T-helper 17 cell (primary cell): ENCODE measurements at places on chromosomes 7 and 10.

- DNase-seq, result no peak
Observed at GRCh38 chr7:29888006-29888405, 81.7 kb downstream of the WIPF3 start.

GRCh38 chr7:134886353-134887057, 99.8 kb upstream of the AGBL3 start:
- DNase-seq, result no peak

DNA sequence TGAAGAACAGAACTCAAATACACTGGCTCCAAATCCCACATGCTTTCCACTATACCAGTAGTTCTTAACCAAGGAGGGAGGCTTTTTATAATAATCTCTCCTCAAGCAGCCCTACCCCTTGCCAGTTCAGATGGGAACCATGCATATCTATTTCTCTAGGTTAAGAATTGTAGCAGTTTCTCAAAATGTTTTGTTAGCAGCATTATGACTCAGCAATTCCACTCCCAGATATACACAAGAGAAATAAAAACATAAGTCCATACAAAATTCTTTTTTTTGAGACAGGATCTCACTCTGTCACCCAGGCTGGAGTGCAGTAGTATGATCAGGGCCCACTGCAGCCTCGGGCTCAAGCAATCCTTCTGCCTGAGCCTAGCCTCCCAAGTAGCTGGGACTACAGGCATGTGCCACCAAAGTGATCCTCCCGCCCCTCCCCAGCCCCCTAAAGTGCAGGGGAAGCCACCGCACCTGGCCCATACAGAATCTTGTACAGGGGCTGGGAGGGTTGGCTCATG, 18.1 kb downstream of the YWHAG start:
- DNase-seq, result no peak

DNA sequence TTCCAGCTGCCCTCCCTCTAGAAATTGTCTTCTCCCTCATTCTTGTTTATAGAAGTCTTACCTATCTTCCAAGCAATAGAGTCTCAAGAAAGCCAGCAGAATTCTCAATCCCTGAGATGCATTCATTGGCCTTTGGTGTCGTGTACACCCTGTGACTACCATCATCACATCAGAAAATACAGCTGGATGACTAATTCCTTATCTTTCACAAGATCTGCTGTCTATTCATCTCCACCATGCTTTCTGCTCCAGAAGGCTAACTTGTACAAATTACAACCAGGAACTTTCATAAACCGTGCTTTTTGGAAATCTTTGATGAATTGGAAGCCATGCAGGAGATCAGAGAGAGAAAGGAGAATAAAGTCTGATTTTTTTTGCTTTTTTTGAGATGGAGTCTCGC, 1062.9 kb upstream of the GHITM start:
- no peak for DNase-seq

GRCh38 chr10:22110761-22111160, 107.1 kb downstream of the EBLN1 start:
- DNase-seq, result no peak

GRCh38 chr7:159237022-159237653, 92.5 kb upstream of the VIPR2 start:
- no peak for DNase-seq

DNA sequence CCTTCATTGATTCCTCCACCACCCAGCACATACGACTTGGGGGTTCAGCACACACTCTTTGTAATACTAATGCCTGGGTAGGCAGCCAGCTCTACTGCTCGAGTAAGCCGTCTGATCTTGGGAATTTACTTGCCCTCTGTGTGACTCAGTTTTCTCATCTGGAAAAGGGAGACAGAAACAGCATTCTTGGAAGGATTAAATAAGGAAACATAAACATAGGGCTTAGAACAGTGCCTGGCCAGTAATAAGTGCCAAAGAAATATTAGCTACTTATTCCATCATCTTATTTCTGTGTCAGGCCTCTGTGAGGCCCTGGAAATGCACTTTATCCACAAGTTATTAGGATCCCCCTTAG, 130.1 kb downstream of the TNS3 start:
- DNase-seq, result no peak

DNA sequence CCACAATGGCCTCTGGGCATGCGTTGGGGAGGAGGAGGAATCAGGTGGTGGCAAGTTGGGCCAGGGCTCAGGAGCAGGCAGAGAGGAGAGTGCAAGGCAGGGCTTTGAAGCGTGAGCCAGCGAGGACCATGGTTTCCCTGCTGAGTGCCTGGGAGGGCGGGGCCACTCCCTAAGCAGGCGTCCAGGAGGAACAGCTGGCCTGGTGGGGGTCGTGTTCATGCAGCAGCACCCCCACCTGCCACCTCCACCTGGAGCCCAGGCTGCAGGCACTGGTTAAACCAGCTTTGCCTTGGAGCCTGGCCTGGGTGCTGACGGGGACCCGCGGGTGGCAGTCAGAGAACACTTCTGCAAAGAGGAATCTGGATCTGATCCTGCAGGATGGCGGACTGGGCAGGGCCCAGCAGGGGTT, 24.2 kb upstream of the AQP1 start:
- no peak for DNase-seq

GRCh38 chr7:136741941-136742340, 126.5 kb upstream of the CHRM2 start:
- no peak for DNase-seq

GRCh38 chr7:74622228-74622749, 35.2 kb upstream of the GTF2I start:
- DNase-seq, result no peak

DNA sequence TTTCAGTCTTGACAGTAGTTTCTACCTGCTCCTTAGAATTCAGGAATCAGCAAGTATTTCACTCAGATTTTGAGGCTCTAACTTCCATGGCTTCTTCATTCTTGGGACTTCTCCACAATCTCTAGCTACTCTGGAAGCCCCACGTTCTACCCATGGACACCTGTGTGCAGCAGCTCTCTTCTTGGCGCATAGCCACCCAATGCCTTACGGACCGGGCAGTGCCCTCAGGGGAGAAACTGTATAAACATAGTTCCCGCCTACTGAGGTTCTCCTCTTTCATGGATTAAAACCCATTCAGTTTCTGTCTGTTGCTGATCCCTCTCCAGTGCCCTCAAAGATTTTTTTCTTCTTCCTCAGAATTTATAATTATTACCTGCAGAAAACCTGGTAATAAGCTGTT, 177.1 kb downstream of the SORCS1 start:
- DNase-seq, result no peak

DNA sequence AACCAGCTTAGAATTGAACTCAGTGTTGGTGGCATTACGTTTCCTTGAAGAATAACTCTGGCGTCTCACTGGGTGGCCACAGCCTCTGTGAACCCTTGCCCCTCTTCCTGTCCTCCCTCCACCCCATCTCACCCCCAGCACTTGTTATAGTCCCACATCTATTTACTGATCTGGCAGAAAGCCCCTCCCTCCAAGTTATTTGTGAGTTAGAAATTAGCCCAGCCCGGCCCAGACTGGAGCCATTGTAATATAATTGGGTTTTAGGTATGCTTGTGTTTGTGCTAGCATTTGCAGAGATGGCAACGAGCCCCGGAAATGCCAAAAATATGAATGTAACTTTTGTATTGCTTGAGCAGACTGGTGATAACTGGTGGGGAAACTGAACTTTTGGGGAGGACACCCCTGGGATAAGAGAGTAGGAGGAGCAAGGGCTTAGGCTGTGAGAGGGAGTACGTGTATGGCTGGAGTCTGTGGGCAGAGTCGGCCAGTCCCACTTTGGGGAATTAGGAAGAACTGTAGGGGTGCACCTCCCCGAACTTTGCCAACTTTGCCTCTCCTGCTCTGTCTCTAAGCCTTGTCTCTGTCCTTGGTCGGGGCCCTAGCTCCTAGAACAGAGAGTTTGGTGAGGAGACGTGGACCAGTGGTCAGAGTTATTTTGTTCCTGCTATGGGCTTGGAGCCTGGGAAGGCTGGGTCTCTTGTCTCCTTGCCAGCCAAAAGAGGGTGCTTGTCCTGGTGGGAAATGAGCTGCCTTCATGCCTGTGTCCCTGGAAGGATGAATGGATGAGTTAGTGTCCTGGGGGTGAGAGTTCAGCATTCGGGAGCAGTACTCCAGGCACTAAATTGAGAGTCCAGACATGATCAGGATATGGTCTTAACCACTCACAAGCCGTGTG, 19.3 kb upstream of the TRIM8 start:
- no peak for DNase-seq

DNA sequence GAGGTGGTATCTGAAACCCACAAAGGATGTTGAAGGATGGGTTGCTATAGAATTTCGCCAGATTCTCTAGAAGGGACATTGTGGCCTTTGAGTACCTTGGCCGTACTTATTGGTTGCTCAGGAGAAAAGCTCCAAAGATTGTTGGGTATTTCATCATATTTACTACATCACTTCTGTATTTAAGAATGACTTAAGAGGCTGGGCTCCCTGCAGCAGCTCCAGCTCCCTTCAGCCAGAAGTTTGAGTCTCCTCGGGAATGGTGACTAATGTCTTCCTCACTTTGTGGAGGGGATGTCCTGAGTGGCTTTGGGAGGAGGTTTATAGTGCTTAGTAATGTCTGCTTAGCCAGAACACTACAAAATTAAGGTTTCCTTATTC, 18.1 kb downstream of the MINDY4 start:
- no peak for DNase-seq

GRCh38 chr10:113202011-113202410, 252.0 kb downstream of the TCF7L2 start:
- no peak for DNase-seq

DNA sequence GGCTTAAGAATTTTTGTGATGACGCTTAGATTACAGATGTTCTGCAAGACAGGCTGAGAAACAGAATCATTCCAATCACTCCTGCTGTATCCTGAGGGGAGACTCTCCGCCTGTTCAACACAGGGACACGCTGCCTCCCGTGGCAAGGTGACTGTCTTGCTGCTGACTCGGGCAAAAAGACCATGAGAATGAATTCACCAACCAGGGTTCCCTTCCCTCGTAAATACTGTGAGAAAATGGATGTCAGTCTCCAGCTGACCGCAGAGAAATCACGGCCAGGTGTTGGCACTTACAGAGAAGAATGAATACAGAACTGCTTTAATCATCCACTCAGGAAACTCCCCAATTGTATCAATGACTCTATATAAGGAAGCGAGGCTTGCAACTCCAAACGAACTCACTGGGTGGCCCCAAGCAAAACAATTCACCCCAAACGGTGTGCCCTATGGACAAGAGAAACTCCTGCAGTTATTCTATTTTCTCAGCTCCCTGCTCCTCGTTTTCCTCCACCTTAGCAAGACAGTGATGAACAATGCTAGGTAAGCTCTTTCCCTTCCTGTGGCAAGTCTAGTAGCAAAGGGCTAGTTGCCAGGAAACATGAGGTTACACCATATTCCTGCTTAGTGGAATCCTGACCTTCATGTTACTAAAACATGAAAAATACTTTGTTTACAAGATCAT, 22.8 kb downstream of the GNA12 start:
- no peak for DNase-seq

DNA sequence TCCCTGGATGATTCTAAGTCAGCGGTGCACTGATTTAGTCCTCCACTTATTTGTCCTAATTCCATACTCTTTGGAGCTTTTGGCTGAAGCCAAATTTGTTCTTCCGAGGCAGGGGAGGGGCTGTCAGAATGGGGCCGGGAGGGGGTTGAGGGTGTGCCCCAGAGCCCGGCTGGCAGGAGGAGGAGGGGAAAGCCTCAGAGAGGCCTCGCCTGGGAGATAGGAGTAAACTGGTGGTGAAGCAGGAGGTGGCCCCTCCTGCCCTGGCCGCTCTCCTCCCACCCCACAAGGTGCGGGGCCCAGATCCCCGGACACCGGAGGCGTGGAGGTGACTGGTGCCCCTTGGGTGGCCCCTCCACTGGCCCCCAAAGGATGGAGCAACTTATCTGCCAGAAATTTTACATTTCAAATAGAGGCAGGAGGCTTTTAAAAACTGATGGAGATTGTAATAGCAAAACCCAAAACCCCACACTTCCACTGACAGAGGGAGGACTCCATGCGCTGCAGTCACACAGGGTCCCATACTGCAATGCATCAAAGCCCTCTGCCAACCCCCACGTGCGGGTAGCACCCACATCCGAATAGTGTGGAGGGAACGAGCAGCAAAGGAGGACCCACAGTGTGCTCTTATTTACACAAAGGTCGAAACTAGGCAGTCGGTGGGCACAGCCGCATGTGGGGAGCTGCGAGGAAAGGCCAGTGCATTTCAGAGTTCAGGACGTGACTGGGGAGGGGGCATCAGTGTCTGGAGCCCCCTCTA, 61.9 kb downstream of the CAMK2B start:
- DNase-seq, result no peak

DNA sequence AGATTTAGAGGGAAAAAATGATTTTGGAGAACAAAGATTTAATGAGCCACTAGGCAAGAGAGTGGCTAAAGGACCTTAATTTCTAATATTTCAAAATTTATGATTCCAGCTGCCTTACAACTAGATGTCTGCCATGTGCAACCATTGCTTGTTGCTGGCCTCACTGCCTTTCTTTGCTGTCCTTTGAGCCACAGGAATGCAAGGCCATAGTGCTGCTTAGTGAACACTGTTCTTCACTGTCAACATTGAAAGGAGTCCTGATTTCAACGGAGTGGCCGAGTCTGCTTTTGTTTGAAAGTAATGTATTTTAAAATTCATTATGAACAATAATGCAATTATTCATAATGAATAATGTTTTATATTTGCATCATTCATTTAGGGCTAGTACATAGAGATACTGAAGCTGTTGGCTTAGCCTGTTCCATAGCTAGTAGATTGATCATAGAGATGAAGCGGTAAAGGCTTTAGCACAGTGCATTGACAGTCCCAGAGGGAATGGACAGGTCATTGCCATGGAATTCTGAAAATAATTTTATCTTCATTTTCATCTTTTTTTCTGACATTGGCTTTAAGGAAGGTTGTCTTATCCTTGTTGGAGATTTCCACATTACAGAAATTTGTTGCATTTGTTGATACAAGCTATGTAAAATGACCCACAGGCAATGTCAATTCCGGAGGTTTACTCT, 544.1 kb downstream of the AUTS2 start:
- DNase-seq, result no peak

DNA sequence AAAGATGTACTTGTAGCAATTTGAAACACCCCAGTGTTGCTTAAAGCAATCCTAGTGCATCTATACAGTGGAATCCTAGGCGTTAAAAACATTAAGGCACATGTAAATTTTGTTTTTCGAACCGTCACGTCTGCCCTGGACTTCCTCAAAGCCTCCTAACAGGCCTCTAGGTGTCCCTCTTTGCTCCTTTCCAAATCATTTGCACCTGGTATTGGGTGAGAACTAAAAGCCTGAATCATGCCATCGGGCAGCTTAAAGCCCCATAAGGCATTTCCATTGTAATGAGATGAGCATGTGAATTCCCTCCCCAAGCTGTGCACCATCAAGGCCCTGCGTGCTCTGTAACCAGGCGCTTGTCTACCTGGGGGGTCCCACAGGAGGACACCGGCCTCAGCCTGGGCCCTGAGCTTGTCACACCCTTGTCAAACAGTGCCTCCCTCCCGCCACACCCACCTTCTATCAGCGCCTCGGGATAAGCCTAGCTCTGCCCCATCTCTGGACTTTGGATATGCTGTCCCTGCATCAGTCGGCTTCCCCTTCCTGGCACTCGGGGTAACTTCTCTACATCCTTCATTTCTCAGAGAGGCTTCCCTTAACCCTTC, 89.2 kb downstream of the WDR11 start:
- no peak for DNase-seq

DNA sequence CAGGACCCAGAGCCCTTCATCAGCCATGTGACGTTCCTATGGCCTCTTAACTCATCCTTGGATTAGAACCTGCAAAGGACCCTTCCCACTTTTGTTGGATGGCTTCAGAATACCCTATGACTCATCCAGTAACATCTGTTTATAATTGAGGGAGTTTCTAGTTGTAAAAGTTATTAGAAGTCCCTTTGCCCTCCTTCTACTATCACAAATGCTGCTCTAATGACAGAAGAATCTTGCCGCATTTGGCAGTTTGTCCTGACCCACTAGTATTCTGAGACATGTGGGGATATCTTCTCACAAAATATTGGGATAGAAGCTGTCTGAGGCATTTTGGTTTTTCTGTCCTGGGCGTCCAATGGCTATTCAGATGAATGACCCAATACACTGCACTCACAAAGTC, 251.8 kb upstream of the TMEM72 start:
- DNase-seq, result no peak
